ENCODE measurements at places on chromosomes 5 and 9. TPM values are rescaled to one million over a fixed set of nuclear protein-coding genes. Genes with fewer than 3 reads are reported as not detected.

DNA sequence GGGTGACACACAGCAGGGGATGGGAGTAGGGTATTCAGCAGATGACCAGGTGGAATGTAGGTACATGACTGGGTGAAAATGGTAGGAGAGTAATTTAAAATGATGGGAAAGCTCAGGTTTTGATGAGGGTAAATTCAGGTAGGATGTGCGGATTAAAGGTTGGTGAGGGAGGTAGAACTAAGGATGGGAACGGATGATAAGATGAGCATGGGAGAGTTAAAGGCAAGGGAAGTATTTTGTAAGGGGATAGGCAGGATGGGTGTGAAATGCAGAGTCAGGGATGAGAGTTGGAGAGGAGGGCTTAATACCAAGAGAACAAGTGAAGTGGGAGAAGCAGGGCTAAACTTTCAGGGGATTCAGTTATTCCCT is 1.5 kb downstream of the TLN1 start:
- no peak for DNase-seq

GRCh38 chr5:33227746-33228145 is 213.0 kb upstream of the TARS1 start:
- no peak for DNase-seq

DNA sequence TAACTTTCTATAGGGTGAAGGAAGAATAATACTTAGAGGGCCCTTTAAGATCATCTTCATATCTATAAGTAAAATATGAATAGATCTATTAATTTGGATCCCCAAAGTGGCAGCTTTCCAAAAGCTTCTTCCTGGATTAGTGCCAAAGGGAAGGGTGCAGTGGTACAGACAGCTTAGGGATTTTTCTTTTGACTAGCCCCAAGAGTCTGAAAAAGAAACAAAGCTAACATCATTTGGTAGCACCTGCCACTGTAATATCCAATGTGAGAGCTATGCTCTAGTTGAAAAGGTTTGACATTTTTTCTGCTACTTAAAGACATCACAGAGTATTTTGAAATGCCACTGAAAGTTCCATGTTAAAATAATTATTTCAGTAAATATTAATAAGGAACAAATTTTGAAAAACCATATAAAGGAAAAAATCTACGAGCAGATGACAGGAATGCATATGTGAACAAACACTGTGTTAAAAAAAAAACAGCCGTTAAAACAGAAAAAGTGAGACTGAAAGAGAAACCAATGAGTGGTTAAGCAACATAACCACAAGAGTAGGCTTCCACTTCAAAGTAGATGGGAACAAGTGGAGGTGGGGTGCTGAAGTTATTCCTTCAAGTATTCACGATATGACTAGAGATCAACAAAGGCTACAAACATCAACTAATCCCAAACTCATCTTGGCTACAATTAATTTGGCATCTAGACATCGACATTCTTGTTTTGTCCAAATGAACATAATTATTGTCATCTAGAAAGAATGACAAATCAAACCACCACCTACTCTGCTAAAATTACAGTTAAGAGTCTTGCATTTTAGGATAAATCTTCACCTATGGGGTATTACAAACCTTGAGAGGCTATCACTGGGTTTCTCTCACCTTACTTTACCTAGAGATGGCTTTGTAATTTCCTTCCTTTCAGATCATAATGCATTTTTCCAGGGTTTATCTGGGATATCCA is 137.5 kb downstream of the CPLANE1 start:
- DNase-seq: no peak

DNA sequence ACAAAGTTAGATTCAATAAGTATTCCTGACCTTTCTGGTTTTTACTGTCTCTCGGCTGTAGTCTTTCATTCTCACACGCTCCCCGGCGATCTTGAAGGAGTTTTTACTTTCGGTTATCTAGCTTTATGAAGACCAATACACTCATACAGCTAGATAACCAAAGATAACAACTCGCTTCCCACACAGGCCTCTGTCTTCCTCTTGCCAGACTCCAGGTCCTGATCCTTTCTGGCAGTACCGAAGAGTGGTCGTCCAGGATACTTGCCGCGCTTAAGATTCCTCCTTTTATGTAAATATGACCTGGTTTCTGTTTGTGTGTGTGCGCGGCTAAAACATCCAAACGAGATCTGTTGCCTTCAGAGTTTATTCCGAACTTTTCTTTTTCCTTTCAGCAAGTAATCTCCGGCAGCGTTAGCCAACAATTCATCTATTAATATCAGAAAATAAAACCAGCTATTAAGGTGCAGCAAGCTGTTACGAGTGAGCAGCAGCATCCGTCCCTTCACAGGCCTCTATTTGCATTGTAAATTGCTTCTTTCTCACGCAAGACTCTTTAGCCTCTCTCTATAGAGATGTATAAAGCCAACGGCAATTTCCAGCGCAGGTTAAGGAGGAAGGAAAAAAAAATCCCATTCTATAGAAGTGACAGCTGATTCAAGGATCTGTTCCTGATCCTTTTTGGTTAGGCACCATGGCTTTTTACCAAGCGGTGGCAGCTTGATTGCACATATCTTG is 216.1 kb downstream of the MEF2C start:
- DNase-seq: peak; percentile 76

DNA sequence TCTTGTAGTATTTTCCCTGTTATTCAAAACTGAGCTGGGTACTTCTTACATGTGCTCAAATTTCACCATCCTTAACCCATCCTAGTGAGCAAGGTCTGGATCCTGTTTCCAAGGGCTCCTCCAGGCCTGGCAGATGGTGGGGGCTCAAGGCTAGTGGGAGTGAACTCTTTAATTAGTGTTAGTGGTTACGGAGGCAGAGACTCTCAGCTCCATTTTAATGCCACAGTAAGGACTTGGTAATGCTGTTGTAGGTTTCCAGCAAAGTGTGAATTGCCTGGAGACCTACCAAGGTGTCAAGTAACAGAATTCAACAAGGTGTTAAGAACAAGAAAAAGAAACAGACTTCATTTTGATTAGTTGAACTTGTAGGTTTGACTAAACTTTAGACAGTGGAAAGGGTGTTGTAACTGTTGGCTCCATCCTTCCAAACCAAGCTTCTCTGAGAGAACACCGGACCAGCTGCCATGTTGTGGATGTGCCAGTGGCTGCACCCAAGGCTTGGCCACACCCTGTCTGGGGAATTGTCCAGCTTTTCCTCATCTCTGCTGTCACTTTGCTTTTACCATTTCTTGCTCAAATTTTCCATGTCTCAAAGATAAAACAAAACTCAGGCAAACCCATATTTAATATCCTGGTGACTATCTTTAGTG is 98.7 kb downstream of the ADCY2 start:
- peak; percentile 60 for DNase-seq

- DNase-seq: no peak
These were observed 389.8 kb upstream of the SEMA6A start for GRCh38 chr5:116964438-116964837.

GRCh38 chr5:80963521-80963895 is 3.3 kb downstream of the RASGRF2 start:
- no peak for DNase-seq

DNA sequence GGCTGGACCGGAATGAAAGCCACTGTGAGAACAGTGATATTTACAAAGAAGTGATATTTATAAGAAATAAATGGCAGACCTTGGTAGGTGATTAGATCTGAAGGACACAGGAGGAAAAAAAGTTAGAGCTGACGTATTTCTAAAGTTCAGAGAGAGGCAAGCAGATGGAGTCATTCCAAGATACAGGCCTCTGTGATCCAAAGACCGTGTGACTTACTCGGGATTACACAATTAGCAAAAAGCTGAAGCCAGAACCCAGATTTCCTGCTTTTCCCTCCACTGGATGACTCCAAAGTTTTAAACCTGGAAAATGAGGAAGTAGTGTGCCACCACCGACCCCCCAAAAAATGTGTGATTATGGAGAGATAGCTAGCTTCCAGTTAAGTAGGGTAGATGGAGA is 3.1 kb upstream of the DOCK8 start:
- DNase-seq: no peak

GRCh38 chr5:68550015-68550414 is 334.5 kb downstream of the PIK3R1 start:
- DNase-seq: no peak

DNA sequence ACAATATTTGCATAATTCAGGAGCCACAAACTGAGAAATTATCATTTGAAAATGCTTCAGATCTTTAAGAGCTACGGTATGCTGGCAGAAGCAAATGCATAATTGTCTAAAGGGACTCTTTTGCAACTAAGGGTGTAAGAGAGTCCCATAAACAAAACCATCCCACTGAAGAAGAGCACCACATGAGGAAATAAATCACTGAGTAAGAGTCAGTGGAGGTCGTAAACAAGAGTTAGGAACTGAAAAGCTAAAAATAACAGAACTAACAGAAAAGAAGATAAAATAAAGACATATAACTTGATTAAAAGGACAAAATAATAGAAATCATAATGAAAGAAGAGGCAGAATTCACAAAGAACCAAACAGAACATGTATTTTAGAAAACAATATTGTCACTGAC is 3.5 kb upstream of the SMC2 start:
- no peak for DNase-seq

GRCh38 chr5:96855031-96855872 is 21.0 kb upstream of the ERAP2 start:
- no peak for DNase-seq

The GNA14 gene
- total RNA-seq: 0.62 TPM

The PCSK1 gene
- not detected for total RNA-seq

The NEUROG1 gene
- not detected for total RNA-seq

The FBN2 gene
- 131 TPM for total RNA-seq

The DOCK8 gene
- total RNA-seq: 34.8 TPM

The ZNF454 gene
- total RNA-seq: 0.86 TPM

The TXNDC8 gene
- not detected for total RNA-seq

The PCDHGB5 gene
- 13.9 TPM for total RNA-seq
